ENCODE measurements at places on chromosomes 7 and 10. TPM values are rescaled to one million over a fixed set of nuclear protein-coding genes. Genes with fewer than 3 reads are reported as not detected.

DNA sequence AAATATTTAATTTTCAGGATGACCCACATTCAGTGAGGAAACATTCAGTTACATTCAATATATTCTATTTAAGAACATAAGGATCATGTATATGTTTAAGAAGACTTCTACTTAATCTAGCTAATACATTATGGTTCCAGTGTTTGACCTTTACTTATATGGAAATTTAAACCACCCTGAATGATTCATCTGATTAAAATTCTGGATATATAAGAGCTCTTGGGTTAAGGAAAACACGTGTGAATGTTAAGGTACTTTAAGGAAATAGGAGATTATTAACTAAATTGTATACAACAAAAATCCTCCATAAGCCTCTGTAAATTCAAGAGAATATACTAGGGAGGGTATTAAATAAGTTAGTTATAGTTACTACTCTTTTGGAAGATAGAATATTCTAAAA is 40.9 kb downstream of the HDAC9 start:
- DNase-seq, result no peak

GRCh38 chr10:62380016-62380415 is 5.8 kb downstream of the ZNF365 start:
- DNase-seq, result no peak

DNA sequence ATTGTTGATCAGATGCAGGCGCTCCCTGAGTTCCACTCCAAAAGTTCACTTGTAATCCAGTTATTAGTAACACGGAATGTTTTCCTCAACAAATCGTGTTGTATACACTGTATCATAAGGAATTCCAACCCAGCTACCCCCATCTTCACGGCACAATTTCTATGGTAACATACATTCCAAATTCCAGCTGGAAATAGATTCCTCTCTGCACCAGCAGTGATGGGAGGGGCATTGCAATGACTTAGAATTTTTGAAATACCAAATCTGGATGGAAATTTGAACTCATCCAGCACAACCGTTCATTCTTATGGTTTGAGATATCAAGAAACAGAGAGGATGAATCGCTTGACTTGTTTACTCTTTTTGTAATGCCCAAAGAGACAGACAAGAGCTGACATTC is 38.9 kb upstream of the RHEB start:
- DNase-seq, result no peak

The FAM25G gene
- not detected for total RNA-seq

- DNase-seq, result no peak
These were observed 180.3 kb upstream of the PLXNA4 start for GRCh38 chr7:132756484-132756990.

The RPEL1 gene
- total RNA-seq, result not detected

- peak; percentile 79 for DNase-seq
These were observed 274.5 kb upstream of the MGMT start for GRCh38 chr10:129192344-129193128.

The MSMB gene
- not detected for total RNA-seq

GRCh38 chr7:159226011-159226702 is 81.5 kb upstream of the VIPR2 start:
- DNase-seq, result no peak

- DNase-seq, result no peak
These were observed 75.8 kb downstream of the NOC3L start for GRCh38 chr10:94286901-94287300.

The CTTNBP2 gene
- total RNA-seq, result 1.5 TPM

The GPR15LG gene
- total RNA-seq, result not detected

DNA sequence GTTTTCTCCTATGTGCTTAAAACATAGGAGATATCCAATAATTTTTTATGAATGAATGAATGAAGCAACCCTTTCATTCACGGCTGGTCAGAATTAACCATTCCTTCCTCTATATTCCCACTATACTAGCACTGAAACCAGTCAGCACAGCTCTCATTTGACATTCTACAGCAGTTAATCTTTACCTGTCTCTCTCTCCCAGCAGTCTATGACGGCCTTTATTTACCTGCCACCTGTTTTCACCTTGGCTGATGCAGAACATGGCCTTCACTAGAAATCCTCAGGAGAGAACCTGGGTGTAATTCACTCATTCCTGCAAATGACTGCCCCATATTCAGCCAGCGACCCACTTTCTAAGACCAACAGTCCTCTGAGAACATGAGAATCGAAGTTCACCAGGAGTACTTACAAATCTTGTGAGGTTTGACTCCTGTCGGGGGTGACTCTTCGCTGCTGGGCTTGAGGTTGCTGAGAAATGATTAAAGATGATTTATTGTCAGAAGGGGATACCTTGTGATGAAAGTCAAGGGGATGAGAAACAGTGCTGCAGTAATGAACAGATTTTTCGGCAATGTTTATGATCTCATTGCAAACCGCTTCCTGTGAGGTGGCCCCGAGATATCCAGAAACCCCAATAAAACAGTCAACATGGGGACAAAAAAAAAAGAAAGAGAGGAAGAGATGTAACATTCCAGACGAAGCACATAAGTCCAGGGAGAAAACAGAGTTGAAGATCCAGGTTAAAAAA is 30.9 kb upstream of the PDLIM1 start:
- DNase-seq, result no peak

The TAS2R3 gene
- total RNA-seq, result 0.43 TPM

GRCh38 chr10:91525896-91526712 is 106.8 kb downstream of the PPP1R3C start:
- no peak for DNase-seq

DNA sequence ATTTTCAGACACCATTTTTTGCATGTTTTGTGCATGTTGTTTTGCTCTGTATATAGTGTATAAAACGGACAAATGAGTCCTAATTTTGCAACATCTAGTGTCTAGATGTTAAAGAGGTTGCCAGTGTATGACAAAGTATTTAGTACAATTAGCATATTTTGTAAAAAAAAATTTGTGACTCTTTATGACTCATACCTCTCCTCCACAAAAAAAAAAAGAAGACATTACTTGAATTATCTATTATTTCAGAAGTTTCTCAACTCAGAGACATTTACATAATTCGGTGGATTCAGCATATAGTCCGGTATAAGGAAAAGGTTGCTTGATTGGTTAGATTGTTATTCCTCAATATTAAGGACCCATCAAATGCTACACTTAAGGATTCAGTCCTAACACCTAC is 26.0 kb downstream of the NUP42 start:
- no peak for DNase-seq

DNA sequence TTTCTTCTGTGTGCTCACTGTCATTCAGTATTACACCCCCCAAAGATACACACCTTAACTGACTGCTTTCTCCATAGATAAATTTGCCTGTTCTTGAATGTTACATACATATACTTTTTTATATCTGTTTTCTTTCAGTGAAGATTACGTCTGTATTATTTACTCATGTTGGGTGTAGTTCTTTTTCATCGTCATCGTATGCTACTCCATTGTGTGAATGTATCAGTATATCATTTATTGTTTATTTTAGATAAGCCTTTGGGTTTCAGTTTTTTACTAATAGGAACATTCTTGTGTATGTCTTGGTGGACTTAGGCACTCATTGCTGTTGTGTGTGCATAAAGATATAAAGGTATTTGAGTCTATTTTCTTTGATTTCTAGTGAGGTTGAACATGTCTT is 64.4 kb downstream of the SEPTIN7 start:
- no peak for DNase-seq

DNA sequence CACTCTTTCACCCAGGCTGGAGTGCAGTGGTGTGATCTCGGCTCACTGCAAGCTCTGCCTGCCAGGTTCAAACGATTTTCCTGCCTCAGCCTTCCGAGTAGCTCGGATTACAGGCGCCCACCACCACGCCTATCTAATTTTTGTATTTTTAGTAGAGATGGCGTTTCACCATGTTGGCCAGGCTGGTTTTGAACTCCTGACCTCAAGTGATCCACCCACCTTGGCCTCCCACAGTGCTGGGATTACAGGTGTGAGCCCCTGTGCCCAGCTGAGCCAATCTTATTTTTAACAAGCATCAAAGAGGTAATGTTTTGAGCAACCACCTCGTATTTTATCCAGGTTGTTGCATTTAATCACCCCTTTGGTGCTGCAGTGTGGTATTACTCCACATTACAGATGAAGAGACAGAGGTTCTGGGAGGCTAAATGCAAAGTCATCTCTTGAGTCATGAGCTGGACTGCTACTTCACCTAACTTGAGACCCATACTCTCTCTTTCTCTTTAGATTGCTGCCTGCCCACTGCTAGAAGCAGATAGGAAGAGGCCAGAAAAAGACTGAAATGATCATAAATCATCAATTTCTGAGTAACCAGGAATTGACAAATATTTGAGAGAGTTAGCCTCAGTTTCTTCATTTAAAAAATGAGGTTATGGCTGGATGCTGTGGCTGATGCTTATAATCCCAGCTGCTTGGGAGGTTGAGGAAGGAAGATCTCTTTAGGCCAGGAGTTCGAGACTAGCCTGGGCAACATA is 116.2 kb downstream of the CAMK1D start:
- no peak for DNase-seq

DNA sequence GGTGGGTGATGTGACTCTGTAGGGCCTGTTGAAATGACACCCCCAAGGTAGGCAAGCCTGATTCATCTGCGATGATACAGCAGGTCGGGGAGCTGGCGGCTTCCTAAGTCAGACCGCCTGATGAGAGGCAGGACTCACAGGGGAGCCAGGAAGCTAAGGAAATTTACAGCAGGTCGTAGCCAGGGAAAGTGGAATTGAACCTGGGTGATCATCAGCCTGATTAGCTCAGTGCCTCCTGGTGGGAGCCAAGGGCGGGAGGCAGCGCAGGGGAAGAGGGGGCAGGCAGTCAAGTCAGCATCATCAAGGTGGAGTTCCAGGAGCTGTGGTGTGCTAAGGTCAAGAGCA is 18.5 kb upstream of the TRIM56 start:
- no peak for DNase-seq

GRCh38 chr7:40866601-40867000 is 731.8 kb downstream of the SUGCT start:
- DNase-seq, result no peak

DNA sequence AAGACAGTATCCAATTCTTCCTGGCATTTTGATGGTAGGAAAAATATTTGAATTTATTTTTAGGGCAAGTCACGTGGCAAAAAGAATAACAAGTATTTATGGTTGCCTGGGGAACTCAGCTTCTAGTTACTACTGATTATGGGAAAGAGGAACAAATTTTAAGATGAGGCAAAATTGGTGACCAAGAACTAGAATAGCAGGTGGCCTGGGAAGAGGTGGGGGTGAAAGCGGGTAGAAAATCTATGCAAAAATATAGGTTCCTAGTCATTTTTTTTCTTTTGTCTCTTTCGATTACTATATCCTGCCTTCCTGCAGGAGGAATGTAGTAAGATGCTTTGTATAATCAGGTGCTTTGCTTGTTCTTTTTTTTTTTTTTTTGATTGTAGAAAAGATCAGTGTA is 27.8 kb downstream of the ENTPD1 start:
- no peak for DNase-seq

DNA sequence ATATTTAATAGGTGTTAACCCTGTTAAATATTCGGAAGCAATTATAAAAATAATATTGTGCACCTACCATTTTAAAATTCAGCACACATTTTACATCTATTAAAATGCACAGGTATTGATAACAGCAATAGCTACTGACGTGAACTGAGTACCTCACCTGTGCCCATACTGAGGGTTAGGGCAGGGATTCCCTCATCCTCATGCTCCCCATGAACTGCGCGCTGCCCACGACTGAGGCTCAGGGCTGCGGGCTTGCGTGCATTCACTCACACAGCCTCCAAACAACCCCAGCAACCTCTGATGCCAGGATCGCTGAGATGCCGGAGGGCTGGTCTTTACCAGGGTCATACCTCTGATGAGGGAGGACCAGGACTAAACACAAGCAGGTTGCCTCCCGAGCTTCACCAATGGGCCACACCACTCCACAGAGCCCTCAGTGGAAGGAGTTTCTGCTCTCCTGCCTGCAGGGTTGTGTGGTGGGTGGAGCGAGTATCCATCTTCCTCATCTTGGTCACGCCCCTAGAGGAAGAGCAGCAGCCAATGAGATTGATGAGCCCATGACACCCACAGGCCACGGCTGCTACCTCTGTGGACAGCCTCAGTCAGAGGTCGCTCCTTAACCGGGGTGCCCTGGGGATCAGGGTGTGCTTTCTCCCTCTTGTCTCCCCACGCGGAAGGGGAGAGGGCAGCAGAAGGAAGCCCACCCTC is 478.3 kb downstream of the TNS3 start:
- no peak for DNase-seq

The CLCN1 gene
- total RNA-seq, result not detected

The MPP7 gene
- 13.1 TPM for total RNA-seq

The FAM53B gene
- total RNA-seq, result 41.2 TPM

DNA sequence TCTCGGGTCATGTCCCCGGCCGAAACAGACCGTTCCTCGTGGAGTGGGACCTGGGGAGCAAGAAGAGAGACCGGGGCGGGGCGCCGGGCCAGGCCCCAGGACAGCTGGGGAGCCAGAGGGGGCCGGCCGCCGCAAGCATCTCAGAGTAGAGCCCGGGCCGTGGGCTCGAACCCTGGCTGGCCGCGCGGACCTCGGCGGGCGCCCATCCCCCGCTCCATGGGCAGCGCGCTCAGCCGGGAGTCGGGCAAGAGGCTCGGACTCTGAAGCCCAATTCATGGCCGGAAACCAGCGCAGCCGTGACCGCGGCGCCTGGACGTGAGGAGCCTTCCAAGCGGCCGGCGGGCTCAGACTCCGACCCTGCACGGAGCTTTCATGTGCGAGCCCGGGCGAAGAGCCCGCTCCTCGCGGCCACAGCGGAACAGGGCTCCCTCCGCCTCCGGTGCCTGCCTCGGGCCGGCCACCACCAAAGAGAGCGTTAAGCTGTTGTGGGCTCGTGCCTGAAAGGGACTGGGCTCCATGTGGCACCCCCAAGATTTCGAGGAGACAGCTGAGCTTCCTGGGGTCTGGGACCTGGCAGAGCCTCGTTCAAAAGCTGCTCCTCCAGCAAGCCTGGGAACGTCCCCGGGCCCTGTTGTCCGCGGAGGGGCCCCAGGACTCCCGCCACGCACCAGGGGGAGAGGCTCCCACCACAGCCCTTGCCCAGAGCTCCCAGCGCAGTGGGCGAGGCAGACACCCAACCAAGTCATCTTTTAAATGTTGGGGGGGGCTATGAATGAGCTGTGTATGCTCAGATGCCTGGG is 757 bp upstream of the GRID1 start:
- DNase-seq, result no peak

DNA sequence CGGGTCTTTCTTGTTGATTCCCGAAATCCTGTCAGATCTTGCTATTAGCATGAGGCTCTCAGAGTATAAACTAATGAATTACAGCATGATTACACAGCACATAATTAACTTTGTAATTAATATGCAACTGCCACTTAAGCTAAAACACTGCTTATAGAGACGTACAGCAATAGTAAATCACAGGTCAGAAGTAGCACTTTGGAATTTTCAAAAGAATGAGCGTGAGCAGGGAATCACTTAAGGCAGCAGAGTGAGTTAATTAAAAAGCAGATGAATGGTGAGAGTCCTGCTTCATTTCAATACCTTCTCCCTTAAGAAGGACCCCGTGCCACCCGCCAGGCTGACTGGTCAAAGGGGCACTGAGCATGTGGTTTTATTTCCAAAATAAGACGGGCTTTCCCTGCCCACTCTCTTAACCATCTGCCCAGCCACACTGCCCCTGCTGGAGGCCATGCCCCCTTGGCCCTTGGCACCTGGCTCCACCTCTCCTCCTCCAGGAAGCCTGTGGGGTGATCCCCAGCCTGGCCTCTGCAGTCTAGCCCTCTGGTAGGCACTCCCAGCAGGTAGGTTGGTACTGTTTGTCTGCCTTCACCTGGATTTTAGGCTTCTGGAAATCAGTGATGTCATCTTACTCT is 117.8 kb downstream of the ZMIZ1 start:
- DNase-seq, result peak; percentile 64
